NB4 (cell line): ENCODE measurements at places on chromosomes 11 and 22.

DNA sequence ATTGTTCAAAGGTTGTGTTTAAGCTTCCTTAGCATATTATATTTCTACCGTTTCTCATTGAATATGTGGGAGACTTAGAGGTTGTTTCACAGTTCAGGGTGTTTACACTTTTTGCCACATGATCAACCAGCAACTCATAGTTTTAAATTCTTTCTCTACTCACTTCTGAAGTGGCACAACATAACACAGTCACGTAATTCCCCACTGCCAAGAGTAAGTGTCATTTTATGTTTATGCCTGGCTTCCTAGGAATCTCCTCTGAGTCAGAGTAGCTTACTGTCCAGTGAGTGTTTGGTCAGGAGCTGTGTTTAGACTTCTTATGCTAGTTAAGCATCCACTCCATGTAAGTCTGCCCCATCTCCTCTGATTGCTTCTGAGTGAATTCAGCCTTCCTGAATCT, 520.8 kb upstream of the KIRREL3 start:
- no peak for DNase-seq

- no peak for DNase-seq
Measured at GRCh38 chr11:31913985-31914384, 102.9 kb upstream of the PAX6 start.

DNA sequence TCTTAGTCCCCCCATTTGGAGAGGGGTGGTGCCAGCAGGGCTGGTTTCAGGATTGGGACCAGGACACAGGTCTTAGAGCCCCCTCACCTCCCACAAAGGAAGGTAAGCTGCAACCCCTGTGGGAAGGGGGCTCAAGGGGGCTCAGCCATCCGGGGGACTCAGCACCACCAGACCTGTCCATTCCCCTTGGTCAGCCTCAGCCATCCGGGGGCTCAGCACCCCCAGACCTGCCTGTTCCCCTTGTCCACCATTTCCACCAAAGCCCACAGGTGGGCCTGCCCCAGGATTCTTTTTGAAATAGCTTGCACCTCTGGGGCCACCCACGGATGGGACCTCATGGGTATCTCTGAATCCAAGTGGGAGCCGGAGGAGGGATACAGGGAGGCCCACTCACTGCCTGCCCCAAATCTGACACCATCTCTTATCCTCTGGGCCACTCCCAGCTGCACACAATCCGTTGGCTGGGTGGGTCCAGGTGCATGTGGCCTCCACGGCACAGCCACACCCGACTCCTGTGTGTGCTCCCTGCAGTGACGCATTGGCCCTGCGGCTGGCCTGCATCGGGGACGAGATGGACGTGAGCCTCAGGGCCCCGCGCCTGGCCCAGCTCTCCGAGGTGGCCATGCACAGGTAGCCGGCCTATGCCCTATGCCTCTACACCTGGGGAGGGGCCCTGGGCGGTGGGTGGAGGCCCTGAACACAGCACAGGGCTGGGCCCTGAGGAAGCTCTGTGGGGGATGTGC, 15.9 kb downstream of the MCAT start:
- DNase-seq, result no peak

DNA sequence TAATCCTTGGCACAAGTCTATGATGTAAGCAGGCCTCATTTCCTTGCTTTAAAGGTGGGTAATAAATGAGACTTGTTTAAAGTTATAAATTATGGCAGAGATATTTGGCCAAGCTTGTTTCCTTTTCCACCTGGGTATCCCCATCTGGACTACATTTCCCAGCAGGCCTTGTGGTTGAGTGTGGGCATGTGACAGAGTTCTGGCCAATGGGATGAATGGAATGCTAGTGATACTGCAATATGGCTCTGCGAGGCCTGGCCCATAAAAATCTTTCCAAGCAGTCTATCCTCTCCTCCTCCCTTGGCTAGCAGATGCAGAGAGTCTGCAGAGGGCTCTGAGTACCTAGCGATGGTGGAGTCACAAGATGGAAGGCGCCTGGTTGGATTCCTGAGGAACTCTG, 102.5 kb downstream of the TIMP3 start:
- DNase-seq, result peak; percentile 40

GRCh38 chr11:8759634-8760033, 77.0 kb downstream of the RPL27A start:
- no peak for DNase-seq

- no peak for DNase-seq
Measured at GRCh38 chr11:75347781-75348566, 3.5 kb downstream of the ARRB1 start.

DNA sequence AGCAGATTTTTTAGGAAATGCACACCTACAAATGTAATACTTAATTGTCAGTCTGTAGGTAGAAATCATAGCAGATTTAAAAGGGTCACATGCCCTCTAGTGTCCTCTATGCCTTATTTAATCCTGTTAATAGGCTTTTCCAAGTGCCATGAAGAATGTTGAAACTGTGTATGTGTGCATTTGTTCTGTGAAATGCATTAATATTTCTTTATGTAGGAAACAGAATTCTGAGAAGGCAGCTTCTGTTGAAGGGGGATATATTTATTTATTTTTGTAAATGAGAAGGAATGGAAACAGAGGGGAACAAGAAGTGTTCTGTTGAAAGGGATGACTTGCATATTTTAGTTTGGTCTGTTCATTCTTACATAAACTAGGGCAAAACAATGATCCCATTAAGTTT, 51.0 kb downstream of the SVIP start:
- peak; percentile 9 for DNase-seq

- DNase-seq, result no peak
Measured at GRCh38 chr11:1209371-1210057, 13.4 kb upstream of the MUC5B start.

GRCh38 chr11:130391711-130392110, 36.7 kb downstream of the ADAMTS8 start:
- no peak for DNase-seq

GRCh38 chr11:115201111-115201792, 303.0 kb downstream of the CADM1 start:
- no peak for DNase-seq

DNA sequence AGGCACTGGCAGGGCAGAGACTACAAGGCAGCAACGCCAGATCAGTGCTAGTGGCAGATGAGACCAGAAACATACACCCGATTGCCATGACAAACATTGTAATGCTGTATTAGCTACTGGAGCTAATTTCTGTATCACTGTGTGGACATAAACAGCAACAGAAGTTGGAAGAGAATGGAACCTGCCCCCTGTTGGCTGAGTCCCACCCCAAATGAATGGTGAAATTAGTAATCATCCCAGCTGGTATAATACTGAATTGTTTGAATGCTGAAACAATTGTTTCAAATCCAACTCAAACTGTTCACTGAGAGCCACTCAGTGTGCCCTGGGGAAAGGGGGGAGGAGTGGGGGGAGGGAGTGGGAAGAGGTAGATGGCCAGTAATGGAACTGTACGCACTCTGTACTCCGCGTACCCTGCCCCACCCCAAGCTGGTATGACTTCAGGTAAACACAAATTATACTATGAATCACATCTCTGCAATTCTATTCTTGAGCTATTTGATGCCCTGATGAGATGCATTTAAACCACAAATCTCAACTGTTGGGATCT, 11.2 kb upstream of the BIRC3 start:
- DNase-seq, result no peak

DNA sequence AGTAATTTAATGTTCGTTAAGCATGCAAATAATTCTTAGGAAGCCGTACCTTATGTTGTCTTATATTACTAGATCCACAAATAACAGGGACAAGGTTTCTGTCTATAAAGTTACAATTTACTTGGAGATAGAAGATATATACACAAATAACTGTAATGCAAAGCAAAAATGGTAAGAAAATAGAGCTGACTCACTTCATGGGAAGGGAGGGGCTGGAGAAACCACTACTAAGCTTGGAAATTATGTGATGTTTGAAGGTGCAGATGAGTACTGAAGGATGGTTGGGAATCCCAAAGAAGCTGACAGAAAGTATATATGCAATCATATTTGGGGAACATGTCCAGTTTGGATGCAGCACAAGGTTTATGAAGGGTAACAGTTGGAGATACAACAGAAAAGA, 4.0 kb downstream of the NPAT start:
- no peak for DNase-seq

DNA sequence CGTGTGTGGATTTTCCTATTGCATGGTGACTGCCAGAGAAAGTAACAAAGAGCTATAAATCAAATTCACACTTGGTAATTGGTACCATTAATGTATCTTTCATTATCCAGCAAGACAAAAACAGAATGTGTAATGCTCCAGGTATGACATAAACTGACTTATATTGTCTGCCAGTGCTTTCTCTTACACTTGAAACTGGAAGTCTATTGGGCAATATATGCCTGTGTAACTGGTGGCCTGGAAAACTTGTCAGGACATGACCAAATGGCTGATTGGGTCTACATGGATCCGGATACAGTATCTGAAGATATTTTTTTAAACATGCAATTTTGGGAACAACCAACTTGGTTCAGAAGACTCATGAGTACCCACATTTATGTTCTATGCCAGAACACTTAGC, 174.6 kb upstream of the ARHGAP42 start:
- no peak for DNase-seq

DNA sequence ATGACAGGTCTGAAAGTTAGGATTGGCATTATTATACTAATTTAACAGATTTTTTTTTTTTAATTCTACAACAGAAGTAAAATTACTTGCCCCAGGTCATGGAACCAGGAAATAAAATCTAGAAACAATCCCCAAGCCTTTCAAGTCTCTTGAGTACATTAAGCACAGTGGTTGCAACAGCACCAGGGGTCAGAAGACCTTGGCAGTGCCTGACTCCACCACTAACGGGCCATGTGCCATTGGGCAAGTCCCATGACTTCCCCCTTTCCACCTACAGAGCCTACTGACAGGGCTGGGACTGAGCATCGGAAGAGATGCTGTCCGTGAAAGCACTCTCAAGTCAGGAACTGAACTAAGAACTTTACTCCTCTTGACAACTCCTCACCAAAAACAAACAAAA, 98.6 kb upstream of the AKIP1 start:
- DNase-seq, result peak; percentile 71

- DNase-seq, result no peak
Measured at GRCh38 chr22:22425356-22425755, 83.2 kb downstream of the ZNF280B start.

DNA sequence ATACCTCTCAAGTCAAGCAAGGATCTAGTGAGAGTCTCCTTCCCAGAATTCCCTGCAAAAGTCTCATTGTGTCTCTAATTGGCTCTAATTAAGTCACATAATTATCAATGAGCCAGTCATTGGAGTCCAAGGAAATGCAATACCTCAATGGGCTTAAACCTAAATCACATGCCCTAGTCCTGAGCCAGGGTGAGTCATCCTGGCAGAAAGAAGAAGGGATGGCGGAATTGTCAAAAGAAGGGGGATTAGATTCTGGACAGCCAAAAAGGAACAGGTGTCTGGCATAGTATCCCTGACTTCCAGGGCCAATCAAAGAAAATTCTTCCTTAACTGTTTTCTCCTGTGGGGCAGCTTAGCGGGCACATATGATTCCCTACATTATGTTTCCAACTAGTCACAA, 25.1 kb upstream of the LDLRAD3 start:
- DNase-seq, result no peak

DNA sequence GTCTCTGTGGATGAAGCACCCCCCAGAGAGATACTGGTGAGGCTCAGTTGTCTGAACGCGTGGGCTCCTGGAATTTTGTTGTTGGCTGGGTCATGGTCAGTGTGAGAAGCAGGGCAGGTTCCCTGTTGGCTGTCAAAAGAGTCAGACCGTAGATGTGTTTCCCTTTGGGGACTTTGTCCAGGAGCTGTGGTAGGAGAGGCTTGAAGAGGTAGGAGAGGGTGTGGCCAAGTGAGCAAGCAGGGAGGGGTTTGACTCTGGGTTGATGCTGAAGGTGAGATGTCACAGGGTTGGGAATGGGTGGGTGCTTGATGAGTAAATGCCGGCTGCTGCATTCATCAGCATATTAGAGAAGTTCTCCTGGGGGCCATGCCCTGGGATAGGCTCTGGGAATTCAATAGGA, 803.2 kb downstream of the TBC1D22A start:
- DNase-seq, result no peak

GRCh38 chr11:78806214-78807004, 231.7 kb upstream of the NARS2 start:
- peak; percentile 63 for DNase-seq

GRCh38 chr11:79121351-79121750, 319.5 kb downstream of the TENM4 start:
- DNase-seq, result no peak

GRCh38 chr22:46947516-46948257, 185.2 kb downstream of the TBC1D22A start:
- DNase-seq, result no peak

GRCh38 chr22:41762980-41763779, 37.3 kb upstream of the CCDC134 start:
- DNase-seq, result peak; percentile 72

DNA sequence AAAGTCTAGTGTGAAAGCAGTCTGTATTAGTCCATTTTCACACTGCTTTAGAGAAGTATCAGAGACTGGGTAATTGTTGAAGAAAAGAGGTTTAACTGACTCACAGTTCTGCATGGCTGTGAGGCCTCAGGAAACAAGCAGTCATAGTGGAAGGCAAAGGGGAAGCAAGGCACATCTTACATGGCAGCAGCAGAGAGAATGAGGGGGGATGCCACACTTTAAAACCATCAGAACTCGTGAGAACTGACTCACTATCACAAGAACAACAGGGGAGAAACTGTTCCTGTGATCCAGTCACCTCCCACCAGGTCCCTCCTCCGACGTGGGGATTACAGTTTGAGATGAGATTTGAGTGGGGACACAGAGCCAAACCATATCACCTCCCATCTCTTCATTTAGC, 13.8 kb upstream of the TUBA8 start:
- peak; percentile 25 for DNase-seq

DNA sequence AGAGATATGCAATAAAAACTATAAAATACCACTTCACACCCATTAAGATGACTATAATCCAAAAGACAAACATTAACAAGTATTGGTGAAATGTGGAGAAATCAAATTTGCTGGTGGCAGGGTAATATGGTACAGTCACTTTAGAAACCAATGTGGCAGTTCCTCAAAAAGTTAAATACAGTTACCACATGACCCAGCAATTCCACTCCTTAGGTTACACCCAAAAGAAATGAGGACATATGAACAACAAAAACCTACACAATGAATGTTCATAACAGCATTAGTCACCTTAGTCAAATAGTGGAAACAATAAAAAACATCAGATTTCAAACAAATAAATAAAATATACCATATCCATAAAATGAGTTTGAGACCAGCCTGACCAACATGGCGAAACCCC, 52.6 kb downstream of the RDX start:
- DNase-seq, result peak; percentile 17

DNA sequence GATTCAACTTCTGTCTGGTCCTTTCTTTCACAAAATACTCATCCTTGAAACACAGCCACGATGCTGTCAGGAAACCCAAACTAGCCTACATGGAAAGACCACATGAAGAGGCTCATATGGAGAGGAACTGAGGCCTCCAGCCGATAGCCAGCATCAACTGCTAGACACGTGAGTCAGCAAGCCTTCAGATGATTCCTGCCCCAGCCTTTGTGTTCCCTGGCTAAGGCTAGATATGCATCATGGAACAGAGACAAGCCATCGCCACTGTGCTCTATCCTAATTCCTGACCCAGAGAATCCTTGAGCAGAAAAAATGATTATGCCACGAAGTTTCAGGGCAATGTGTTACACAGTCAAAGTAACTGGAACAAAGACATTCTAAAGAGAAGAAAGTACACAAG, 75.5 kb downstream of the ENTHD1 start:
- DNase-seq, result no peak

- DNase-seq, result no peak
Measured at GRCh38 chr22:46192210-46192993, 42.1 kb downstream of the PPARA start.
